ENCODE measurements at places on chromosomes 5 and 9.

DNA sequence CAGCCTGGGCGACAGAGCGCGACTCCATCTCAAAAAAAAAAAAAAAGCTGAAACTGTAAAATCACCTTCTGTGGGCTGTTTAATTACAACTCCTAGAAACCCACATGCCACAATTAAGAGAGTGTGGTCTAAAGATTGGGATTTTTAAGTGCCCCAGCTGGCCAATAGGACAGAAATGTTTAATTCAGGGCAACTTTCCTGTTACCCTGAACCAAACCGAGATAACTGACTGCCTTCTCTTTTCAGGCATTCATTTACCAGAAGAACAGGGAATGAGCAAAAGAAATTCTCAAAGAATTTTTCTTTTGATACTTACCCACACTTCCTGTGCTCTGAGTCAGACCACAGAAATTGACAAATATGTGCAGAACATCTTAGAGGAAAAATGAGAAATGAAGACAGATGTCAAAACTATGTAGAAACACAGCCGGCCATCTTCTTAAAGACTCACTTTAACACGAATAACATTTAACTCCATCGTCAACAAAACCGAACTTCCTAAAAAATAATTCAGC lies 221.3 kb upstream of the DAPK1 start:
- DNase-seq: peak; percentile 78

- DNase-seq: no peak
Observed at GRCh38 chr9:14608540-14608939, 84.7 kb downstream of the ZDHHC21 start.

GRCh38 chr9:21764846-21765245 lies 37.6 kb upstream of the MTAP start:
- no peak for DNase-seq

DNA sequence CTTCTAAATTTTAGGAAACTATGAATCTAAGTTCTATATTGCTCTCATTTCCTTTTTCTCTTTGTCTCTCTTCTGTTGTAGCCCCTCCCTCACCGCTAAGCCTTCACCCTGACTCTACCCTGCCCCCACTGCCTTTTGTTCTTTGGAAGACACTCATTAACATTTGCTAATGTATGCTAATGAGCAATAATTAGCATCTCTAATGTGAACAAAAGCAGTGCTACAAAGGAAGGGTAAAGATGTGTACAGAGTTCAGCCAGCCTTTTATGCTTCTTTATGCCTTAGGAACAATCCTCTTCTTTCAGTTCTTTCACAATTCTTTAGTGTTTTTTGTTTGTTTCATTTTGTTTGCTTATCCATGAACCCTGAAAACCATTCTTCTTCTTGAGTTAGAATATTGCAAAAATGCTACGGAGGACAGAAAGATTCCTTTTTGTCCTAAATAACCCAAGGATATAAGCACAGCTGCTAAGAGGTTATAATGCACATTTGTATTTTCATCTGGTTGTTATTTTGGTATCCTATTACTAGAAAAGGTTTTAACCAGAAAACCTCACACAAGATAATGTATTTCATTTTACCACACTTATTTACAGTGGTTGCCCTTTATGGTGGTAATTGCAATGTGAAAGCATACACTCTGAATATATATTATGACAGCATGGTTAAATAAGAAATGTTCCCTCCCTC lies 159.3 kb downstream of the TMC1 start:
- no peak for DNase-seq

- DNase-seq: no peak
Observed at GRCh38 chr5:108747774-108748400, at the start of gene FER. TSS of gene FER (plus strand) at chr5:108747897. CDS start at chr5:108798183, 50,286 bp downstream.

- no peak for DNase-seq
Observed at GRCh38 chr5:93141969-93142368, 439.1 kb downstream of the NR2F1-AS1 start.

DNA sequence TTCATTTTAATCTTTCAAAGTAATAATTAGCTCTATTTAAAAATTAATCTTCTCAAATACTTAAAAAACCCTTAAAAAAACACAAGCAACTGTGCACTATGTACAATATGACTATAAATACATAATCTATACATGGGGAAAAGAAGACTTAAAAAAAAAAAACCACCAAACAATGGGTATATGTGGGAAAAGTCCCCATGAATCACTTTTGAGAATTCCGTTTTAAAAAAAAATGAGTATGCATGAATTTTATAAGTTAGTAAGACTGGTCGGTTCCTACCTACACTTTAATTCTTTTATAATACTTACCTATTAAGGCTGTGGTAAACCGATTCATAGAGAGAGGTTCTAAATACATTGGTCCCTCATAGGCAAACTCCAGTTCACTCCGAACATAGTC lies 27.7 kb downstream of the RNF145 start:
- DNase-seq: no peak

DNA sequence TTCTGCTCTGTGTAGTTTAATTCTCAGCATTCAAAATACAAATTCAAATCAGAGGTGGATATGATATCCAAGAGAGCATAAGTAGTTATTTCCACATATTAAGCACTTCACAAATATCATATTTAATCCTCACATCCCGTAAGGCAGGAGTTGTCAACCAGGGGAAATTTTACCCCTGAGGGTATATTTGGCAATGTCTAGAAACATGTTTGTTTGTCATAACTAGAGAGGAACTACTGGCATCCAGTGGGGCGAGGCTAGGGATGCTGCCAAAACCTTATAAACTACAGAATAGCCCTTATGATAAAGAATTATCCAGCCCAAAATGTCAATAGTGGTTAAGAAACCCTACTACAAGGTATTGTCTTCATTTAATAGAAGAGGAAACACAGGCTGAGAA lies 619.4 kb downstream of the SLCO4C1 start:
- DNase-seq: no peak

DNA sequence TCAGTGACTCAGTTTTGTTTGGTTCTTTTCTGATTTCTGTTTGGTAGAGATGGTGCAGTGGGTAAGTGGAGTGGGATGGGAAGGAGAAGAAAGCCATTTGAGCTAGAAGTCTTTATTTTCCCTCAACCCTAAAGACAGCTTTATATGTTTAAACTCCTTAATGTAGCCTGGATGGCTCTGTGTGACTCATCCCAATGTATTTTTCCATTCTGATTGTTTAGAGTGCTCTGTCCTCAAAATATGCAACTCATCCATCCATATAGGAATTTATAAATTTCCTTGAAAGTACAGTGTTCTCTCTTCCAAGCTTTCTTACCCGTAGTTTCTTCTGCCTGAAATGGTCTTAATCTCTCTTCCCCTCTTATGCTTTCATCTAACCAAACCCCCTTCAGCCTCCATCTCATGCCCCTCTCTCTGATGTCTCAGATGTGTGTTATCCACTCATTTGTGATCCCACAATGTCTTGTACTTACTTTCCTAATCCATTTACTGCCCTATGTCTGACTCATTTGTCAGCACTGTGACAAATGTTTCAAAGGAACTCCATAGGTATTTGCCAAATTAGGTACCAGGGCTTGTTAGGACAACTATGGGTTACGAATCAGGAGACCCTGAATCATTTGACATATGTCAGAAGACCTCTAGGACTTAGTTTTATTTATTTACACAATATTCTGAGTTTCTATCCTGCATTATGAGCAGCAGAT lies 217.5 kb upstream of the SGCD start:
- DNase-seq: no peak

GRCh38 chr5:84362061-84362720 lies 22.5 kb downstream of the EDIL3 start:
- DNase-seq: no peak

GRCh38 chr5:181259283-181259682 lies 1.7 kb downstream of the TRIM52 start:
- DNase-seq: no peak

DNA sequence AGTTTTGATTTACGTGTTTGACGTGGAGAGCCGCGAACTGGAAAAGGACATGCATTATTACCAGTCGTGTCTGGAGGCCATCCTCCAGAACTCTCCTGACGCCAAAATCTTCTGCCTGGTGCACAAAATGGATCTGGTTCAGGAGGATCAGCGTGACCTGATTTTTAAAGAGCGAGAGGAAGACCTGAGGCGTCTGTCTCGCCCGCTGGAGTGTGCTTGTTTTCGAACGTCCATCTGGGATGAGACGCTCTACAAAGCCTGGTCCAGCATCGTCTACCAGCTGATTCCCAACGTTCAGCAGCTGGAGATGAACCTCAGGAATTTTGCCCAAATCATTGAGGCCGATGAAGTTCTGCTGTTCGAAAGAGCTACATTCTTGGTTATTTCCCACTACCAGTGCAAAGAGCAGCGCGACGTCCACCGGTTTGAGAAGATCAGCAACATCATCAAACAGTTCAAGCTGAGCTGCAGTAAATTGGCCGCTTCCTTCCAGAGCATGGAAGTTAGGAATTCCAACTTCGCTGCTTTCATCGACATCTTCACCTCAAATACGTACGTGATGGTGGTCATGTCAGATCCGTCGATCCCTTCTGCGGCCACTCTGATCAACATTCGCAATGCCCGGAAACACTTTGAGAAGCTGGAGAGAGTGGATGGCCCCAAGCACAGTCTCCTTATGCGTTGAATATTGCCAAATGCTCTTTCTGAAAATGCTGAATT lies 850 bp downstream of the RRAGA start:
- no peak for DNase-seq

DNA sequence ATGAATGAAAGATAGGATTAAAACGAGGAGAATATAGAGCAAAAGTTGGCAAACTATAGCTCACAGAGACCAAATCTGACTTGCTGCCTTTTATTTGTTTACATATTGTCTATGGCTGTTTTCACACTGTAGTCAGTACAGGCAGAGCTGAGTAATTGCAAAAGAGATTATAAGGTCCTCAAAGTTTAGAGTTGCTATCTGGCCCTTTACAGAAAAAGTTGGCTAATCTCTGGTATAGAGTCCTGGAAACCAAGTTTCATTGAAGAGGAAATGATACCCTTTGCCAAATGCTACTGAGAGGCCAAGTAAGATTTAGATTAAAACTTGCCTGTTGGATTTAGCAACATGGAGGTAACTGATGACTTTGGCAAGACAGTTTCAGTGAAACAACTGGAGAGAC lies 36.0 kb downstream of the LYRM7 start:
- no peak for DNase-seq

DNA sequence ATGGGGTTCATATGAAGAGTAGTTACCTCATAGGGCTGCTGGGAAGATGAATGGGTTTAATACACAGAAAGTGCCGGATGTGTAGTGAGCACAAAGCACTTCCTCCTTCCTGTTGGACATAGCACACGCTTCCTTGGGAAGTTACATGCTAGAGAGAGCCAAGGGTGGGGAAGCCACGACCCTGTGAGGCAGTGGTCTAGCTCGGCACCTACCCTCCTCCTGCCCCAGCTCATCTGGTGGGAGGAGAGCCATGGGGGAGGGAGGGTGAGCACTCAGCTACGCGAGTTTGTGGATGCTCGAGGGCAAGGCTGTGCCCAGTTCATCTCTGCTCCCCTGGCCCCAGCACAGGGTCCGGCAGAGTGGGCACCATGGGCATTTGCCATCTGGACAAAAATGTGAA lies 43.6 kb upstream of the NEK6 start:
- DNase-seq: no peak

- DNase-seq: peak; percentile 96
Observed at GRCh38 chr5:10913841-10914240, 152.8 kb upstream of the DAP start.

DNA sequence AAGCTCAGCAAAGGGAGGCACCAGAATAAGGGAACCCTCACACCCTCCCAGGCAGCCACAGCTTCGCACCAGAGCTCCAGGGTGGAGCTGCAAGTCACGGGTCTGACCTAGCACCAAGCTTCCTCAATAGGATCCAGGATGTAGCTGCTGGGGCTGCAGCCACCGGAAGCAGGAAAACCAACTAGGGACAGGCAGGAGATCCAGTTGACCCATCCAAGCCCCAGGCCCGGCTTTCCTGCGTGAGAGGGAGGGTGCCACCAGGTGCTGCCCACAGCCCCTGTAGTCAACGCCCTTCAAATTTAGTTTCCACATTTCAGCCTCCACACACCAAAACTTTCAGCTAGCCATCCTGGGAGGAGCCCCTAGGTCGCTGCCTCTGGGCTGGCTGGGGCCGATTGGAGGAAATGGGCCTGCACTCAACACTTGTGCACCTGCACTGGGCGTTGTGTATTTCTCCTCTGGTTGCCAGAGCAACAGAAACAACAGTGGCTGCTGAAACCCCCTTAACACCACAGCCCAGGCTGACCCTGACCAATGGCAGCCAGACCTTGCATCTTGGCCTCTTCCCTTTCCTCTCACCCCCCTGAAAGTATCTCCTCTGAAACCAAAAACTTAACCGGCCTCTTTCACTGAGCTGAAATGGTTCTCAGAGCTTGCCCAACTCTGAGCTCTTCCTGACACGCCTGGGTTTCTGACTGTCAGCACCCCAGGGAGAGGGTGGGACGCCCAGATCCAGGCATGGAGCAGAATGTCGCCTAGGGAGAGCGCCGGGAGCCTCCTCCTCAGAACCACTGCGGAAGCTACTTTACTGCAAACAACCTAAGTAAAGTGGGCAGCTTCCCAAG lies 226.5 kb upstream of the MAP3K1 start:
- no peak for DNase-seq

DNA sequence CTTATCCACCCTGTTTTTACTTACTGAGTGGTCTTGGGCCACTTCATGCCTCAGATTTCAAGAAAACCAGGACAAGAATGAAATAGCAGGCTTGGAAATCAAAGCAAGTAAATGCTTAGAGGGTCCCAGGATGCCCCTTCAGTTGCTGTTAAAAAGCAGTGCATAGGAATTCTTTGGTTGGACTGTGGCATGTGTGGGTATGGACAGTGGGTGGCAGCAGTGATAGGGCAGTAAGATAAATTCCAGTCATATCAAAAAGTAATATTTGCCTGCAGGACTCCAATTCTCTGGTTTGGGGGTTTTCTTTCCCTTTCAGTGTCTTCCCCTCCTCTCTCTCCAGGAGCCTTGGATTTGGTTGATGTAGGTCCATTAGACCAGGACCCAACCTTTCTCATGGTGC lies 306.7 kb upstream of the CLINT1 start:
- no peak for DNase-seq

GRCh38 chr9:35406183-35406959 lies 83.5 kb upstream of the RUSC2 start:
- DNase-seq: no peak

DNA sequence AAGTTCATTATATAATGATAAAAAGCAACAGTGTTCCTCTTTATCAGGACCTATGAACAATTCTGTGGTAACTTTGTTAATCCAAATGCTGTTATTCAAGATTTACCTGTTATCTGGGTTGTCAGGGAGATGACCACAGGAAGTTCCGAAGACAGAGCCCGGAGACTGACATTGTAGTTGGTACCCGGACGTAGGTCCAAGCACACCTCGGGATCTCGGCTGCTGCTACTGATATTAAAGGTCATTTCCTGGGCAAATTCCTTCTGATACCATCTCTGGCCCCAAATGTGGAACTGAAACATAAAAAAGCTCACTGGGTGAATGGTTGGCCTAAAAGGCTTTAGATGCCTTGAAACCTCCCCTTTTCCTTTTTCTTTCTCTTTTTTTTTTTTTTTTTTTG lies 96.7 kb downstream of the SUSD1 start:
- no peak for DNase-seq

- no peak for DNase-seq
Observed at GRCh38 chr9:137759117-137759516, 118.5 kb upstream of the CACNA1B start.

- DNase-seq: no peak
Observed at GRCh38 chr5:148474025-148474511, 90.3 kb downstream of the FBXO38 start.

- DNase-seq: no peak
Observed at GRCh38 chr5:24547132-24547531, 97.6 kb downstream of the CDH10 start.

All from BJ (cell line).